ENCODE measurements at places on chromosomes 2 and 18.

DNA sequence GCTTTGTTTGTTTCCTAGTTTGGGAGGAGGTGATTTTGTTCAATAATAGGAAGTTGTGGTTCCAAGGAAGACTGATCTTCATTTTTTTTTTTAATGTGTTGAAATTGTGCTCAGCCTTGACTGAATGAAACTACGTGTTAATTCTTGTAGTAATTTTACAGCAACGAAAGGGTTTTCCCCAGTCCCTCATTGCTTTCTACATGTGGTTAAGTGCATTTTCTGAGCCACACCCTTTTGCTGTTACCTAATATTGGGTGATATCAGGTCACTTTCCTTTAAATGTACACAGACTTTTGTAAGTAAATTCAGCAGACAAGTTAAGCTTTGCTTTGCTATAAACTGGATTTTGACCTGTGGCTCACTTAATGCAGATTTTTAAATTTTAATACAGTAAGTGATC lies 73.6 kb downstream of the OTX1 start:
- DNase-seq: no peak

DNA sequence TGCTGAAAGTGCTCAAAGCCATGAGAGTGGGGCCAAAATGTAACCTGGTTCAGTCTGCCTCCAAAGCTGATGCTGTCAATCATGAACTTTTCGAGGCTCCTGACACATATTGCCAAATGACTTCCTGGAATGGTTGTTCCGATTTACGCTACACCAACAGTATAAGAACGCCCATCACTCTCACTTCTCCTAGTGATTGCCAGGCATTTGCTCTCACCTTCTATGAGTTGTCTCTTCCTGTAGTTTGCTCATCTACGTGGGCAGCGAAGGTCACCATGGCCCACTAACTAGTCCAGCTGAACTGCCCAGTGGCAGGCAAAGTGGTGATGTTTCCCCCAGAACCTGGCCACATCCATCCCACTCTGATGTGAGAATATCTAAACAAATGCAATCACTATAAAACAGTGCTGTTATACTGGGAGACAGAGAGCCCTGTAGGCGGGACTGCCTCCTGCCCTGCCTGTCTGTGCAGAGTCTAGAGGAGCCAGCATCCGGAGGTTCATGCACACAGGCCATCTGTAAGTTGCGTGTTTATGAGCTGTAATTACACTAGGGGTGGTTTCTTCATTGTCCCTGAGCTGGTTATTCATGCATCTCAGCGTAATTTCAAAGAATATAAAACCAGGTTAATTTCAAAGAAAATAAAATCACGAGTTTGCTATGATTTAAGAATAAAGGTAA lies 8.8 kb upstream of the CABLES1 start:
- no peak for DNase-seq

DNA sequence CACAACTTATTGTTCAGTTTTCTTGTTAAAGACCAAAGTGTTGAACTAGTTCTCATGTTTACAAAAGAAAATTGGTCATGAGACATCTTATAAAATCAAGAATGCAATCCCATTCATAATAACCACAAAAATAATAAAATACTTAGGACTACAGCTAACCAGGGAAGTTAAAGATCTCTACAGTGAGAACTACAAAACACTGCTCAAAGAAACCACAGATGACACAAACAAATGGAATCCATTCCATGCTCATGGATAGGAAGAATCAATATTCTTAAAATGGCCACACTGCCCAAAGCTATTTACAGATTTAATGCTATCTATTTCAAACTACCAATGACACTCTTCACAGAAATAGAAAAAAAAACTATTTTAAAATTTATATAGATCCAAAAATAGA lies 1354.8 kb upstream of the CDH2 start:
- peak; percentile 1 for DNase-seq

DNA sequence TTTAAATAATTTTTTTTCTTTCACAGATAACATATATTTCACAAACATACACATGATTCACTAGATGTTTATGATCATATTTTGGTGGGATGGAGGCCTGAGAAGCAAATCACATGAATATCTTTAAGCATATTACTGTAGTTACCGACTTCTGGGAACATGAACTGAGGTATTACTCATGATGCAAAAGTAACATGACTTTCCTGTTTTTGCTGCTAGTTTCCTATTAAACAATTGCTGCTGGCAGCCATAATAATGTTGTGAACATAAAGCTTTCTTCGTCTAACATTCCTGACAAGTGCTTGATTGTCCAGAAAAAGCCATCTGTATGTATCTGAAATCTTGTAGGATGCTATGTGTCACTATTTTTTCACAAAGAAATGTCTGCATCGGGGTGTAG lies 145.4 kb downstream of the MTX2 start:
- DNase-seq: no peak

DNA sequence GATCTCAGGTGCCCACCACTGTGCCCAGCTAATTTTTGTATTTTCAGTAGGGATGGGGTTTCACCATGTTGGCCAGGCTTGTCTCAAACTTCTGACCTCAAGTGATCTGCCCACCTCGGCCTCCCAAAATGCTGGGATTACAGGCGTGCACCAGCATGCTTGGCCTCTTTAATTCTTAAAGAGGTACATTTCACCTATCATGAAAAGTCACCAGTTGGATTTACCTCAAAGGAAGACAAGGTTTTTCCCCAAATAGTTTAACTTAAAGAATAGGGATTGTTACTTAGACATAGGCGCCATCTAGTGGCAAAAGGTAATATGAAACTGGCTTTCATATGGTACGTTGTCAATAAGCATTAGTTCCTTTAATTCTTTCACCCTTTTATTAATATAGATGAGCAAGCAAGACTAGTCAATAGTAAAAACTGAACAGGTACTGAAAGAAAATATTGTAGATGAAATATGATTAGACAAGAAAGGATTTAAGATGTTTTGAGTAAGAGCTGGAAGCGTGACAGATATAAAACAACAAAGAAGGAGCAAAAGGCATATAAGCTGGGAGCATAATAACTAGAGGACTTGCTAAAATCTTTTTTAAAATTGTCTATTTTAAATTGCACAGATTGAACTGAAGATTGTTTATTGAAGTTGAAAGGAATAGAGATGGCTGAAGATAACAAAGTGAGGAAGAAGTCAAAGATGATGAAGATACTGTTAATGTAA lies 35.0 kb upstream of the PSMD14 start:
- peak; percentile 55 for DNase-seq

- DNase-seq: peak; percentile 14
Measured at GRCh38 chr2:58620896-58621295, 379.8 kb upstream of the FANCL start.
